ENCODE measurements at places on chromosomes 1 and 21.
A peak's percentile ranks its signal among the peaks of the same experiment; 100 is the strongest.

GRCh38 chr1:203627851-203628200, 1.2 kb downstream of the ATP2B4 start:
- DNase-seq: no peak

GRCh38 chr21:42164818-42165217, 54.1 kb upstream of the ABCG1 start:
- DNase-seq: no peak

GRCh38 chr1:109277434-109278204, 5.3 kb downstream of the PSRC1 start:
- no peak for DNase-seq

- no peak for DNase-seq
These were observed 82.3 kb downstream of the TM2D1 start for GRCh38 chr1:61642475-61643232.

DNA sequence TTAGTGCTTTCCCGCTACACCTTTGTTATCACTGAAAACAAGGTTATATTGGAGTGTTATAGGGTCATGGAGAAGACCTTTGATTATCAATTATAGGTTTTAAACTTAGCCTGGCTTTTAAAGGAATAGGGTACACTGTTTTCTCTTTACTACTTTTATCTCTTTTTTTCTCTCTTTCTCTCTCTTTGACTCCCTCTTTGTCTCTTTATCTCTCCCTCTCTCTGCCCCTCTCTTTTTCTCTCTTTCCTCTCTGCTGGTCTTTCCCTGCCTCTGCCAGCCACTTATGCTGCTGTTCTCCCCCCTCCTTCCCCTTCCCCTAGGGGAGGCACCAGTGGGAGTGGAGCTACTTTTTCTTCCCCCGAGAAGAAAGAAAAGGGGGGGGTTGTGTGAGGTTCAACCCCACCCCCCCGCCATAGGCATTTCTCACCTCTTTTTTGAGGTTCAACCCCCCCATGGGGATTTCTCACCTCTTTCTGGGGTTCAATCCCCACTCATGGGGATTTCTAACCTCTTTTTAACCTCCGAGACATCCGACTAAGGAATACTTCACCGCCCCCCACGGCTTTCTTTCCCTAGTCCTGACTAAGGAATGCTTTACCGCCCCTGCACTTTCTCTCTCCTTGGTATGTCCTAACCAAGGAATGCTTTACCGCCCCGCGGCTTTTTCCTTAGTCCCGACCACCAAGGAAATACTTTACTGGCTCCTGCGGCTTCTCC, 17.2 kb upstream of the ZBTB8B start:
- peak; percentile 56 for DNase-seq

- no peak for DNase-seq
These were observed 9.8 kb downstream of the PADI3 start for GRCh38 chr1:17258758-17259130.

DNA sequence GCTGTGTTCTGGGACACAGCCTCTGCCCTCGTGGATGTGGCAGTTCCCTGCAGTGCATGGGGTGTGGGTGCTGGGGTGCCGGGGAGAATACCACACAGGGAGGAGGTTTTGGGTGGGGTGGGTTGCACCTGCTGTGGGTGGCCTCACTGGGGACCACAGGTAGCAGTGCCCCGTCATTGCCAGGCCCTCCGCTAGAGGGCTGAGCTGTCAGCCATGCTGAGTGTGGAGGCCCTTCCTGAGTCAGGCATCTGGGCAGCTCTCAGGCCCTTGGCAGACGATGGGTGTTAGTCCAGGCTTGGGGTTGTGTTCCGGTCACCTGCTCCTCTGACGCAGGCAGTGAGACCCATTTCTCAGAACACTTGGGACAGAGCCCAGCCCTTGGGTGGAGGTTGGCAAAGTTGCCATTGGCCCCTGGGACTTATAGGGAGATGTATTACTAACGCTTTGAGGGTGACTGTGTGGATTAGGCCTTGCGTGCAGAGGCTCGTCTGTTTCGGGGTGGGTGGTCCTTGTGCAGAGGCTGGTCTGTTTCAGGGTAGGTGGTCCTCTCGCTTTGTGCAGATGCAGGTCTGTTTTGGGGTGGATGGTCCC, 23.9 kb downstream of the PCNT start:
- no peak for DNase-seq

DNA sequence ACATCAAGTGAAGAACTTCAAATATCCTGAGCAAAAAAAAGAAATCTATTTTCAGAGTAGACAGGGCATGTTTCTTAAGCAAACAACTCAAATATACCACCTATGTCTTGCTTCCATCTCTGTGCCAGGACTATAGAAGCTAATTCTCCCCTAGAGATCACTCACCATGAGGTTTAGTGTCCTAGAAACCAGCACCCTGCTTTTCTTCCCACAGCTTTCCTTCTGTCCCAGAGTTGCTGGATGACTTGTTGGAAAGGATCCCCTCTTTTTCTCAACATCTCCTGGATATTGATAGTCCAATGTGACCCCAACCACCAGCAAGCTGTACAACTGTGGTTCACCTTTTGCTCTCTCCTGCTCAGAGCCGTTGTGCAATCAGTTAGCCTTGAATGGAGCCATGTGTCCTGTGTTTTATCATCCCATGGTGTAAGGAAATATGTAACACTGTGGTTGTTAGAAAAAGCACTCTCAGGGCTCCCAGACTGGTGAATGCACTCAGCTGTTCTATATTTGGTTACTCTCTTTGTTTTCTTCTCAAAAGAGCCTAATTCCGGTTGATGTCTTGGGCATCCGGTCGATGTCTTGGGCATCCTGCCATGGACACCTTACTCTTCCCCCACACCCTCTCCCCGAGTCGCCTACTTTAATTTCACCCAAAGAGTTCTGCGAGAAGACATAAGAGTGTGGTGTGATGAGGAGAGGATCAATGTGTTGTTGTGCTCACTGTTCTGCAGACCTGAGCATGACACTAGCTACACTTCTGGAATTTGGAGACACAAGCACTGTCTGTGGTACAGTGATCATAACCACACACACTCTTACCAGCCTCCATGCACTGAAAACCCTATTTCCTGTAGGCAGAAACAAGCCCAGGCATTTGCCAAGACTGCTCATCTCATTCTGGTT, 1.7 kb downstream of the TNFSF4 start:
- peak; percentile 90 for DNase-seq

GRCh38 chr1:65459397-65459768, 38.9 kb downstream of the LEPR start:
- DNase-seq: no peak

GRCh38 chr1:53016705-53017104, 45.3 kb upstream of the PODN start:
- DNase-seq: peak; percentile 4

DNA sequence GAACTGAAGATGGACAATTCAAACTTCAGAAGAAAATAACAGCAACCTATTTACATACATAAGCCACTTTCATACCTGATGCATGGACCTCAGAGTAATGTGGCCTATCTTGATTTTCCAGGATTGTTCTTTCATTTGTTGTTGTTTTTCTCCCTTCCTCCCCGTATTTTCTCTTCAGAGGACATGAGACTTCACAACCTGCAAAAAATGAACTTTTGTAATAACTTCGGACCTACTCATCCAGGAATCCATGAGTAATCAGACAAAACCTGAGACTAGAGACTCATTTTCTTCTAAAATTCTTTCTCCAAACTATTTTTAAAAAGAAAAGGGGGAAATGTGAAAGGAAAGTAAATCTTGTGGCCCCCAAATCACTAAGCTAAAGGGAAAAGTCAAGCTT, 17.6 kb upstream of the PLA2G5 start:
- no peak for DNase-seq

DNA sequence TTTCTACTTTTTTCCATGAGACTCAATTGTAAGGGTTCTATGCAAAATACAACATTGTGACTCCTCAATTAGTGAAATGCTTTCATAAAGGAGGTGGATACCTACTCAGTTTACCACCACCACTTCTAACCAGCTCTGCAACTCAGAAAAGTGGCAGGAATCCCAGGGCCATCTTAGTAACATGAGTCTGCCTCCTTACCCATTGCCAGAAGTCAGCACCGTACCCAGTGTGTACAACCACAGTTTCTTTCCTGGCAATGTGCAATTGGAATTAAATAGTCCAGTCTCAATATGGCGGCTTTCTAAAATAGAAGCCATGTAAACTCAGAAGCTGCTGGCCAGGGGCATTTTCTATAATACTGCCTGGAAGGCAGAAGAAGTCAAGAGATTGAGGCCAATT, 32.1 kb downstream of the TESK2 start:
- DNase-seq: no peak

- DNase-seq: peak; percentile 78
These were observed 302.0 kb downstream of the DUSP10 start for GRCh38 chr1:221439747-221440501.

- DNase-seq: no peak
These were observed 401.5 kb downstream of the PTPRC start for GRCh38 chr1:199040076-199040905.

DNA sequence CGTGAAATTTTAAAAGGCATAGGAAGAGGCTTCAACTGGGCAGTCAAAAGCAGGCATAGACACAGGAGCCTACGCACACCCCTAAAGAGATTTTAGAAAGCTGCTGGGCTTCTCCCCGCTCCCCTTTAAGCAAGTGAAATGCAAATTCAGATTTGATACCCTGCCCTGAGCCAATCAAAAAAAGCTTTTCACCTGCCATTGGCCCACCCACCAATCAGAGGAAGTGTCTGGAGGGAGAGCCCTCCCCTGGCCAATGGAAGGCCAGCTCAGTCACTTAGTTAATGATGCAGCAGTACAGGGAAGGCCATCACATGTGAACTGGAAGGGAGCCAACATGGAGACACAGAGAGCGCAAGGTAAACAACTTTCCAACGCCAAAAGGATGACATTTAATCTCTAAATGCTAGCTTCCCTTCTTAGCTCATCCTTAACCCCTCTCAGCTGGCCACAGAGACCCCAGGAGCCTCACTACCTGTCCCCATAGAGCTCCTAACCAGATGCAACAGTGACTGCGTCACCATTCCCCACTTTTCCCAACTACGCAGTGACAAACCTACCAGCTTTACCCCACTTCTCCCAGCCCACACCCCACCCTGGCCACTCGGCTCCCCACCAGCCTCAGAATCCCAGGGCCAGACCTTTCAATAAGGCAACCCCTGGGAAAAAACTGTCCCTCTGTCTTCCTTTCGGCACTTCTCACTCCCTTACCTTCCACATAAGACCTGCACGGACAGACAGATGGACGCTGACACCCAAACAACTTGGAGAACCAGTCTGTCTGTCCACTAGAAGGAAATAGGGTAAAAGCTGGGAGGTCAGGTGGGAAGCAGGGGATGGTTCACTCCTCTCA, 71.0 kb downstream of the CD46 start:
- no peak for DNase-seq

DNA sequence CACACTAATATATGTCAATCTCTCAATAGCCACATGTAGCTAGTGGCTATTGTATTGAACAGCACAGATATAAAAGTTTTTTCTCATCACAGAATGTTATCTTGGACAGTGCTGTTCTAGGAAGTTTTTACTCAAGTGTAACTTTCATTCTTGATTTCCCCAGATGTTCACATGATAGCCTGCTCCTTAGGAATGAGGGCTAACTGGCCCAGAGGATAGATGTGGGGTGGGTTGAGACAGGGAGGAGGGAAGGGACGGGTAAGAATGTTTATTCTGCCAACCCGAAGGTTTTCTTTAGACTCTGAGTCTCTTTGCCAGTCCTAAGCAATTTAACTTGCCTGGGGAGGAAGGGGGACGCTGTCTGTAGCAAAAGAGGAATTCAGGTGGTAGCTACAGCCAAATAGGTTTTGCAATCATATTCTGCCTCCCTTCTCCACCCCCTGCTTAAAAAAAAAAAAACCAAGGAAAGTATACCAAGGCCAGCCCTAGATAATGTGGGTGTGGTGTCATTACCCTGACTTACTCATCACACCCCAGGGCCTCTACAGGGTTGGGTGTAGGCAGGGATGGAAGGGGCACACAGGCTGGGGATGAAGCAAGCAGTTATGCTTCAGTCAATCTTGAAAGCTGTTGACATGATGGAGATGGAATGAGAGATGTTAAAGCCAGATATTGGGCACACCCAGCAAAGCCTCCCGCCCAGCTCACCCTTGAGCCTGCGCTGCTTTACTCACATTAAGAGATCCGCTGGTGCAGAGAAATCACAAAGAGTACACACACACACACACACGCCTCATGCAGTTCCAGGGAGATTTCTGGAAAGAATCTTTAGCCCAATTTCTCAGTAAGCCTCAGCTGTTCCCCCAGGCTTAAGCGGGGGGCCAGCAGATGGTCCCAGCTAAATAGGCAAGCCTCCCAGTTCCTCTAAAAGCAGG, 59.9 kb downstream of the PLXNA2 start:
- peak; percentile 97 for DNase-seq

GRCh38 chr1:147919896-147920295, 8.3 kb upstream of the GPR89B start:
- DNase-seq: no peak

All from skeletal muscle cell (primary cell).